ENCODE measurements at places on chromosomes 13 and 19.
A peak's percentile ranks its signal among the peaks of the same experiment; 100 is the strongest.

DNA sequence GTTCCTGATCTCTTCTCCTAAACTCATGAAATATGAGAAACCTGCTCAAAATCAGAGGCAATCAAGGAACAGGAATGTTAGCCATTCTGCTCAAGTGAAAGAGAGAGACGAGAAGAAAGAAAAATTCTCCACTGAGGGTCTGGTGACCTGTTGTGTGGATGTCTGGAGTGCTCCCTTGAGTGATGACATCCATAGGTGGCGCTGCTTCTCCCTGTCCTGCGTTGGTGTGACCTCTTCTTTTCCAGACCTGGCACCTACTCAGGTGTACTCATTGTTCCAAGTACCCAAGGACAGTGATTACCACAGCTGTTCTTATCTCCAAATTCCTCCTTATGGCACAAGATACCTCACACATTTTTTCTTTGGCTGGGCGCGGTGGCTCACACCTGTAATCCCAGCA is 4.0 kb downstream of the ZNF223 start:
- H3K27me3 ChIP-seq, result no peaks in the 10 kb centered on the region
- DNase-seq, result no peak
- peaks cover 15% of the 10 kb centered on the region for H3K4me1 ChIP-seq
- H3K36me3 ChIP-seq, result peaks cover 55% of the 10 kb centered on the region
- H3K27ac ChIP-seq, result no peak overlapping the region

DNA sequence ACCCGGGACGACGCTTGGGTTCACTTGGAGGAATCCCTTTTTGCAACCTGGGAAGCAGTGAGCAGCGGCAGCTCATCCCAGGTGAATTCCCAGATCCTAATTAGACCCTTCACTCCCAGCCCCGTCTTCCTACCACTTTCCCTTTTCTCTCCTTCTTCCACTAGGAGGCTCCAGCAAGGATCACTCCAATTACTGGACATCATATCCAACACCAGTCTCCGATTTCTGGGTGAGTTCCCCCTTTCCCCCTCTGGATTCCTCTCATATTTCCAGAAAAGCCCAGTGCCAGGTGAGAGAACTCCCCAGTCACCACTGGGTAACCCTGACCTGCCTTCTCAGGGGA is 17.1 kb upstream of the ZSCAN4 start:
- H3K4me3 ChIP-seq, result no peak overlapping the region
- H3K36me3 ChIP-seq, result no peaks in the 10 kb centered on the region
- no peak overlapping the region for H3K27ac ChIP-seq
- H3K4me1 ChIP-seq, result no peaks in the 10 kb centered on the region

DNA sequence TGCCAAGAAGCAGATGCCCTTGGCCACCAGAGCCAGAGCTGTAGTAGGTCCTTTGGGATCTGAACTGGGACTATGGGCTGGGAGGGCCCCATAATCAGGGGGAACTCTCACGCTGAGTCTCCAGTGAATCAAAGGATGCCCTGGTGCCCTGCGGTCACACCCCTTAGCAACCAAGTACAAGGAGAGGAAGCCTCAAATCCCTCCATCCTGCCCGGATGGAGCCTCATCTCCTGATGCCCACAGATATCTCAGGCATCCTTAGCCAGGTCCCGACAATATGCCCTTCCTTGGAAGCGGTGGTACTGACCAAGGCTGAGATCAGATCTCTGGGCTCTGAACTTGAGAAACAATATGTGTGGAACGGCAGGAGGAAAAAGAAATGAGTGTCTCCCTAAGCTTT is 1.7 kb downstream of the PLEKHA4 start:
- H3K27ac ChIP-seq, result peak overlapping the region; percentile 94
- no peaks in the 10 kb centered on the region for H3K36me3 ChIP-seq
- H3K27me3 ChIP-seq, result no peaks in the 10 kb centered on the region
- no peak overlapping the region for H3K4me3 ChIP-seq
- H3K4me1 ChIP-seq, result peaks cover 21% of the 10 kb centered on the region

DNA sequence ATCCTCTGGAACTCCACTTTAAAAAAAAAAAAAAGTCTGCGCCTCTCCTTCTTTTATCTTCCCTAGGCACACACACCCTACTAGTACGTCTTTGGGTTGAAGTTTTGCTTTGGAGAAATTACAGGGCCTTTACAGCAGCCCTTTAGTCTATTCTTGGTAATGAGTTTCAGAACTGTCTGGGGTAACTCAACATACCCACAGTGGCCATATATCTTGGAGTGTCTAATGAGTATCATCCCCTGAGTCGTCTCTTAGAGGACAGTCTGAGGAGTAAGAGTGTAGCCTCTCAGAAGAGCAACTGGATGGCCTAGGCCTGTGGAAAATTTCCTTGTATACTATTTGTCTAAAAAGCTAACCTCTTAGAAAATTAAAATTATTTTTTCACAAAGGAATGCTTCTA is 6.1 kb upstream of the ZNF681 start:
- H3K27me3 ChIP-seq, result no peaks in the 10 kb centered on the region
- no peak overlapping the region for H3K27ac ChIP-seq
- peaks cover 10% of the 10 kb centered on the region for H3K4me1 ChIP-seq
- no peaks in the 10 kb centered on the region for H3K36me3 ChIP-seq
- no peak for DNase-seq

DNA sequence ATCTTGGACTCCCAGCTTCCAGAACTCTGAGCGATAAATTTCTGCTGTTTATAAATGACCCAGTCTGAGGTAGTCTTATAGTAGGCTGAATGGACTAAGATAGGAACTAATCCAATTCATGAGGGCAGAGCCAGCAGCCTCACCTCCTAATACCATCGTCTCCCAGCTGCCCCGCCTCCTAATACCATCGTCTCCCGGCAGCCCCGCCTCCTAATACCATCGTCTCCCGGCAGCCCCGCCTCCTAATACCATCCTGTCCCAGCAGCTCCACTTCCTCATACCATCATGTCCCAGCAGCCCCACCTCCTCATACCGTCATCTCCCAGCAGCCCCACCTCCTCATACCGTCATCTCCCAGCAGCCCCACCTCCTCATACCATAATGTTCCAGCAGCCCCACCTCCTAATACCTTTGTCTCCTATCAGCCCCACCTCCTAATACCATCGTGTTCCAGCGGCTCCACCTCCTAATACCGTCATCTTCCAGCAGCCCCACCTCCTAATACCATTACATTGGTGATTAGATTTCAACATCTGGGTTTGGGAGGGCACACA is 2.4 kb upstream of the ARGLU1 start:
- peaks cover 30% of the 10 kb centered on the region for H3K4me1 ChIP-seq
- H3K27ac ChIP-seq, result peak overlapping the region; percentile 5
- DNase-seq, result no peak
- H3K36me3 ChIP-seq, result no peaks in the 10 kb centered on the region
- no peaks in the 10 kb centered on the region for H3K27me3 ChIP-seq

DNA sequence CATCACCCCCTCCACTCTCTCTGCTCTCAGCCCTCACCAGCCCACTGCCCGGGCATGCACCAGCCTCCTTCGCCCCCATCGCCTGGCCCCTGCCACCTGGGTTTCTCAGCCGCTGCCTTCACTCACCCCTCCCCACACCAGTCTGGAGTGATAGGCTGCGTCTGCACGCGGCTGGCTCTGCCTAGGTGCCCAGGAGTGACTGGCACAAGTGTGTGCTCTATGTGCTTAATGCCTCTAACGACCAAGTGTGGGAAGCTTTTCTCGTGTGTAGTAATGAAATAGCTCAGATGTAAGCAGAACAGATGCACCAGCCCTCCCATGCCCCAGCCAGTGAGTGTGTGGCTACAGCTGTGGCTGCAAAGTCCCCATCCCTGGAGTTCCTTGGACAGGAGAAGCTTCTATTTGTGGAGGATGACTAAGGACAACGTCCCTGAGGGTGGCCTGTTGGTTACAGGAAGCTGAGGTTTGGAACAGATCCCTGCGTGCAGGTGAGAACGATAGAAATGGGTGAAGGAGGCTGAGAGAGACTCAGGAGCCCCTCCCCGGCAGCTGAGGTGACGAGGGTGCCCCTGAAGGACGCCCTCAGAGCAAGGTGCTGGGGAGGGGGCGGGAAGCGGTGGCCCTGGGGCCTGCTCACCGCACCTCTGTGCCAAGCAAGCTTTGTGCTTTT is 35.6 kb downstream of the ATP11A start:
- no peaks in the 10 kb centered on the region for H3K27me3 ChIP-seq
- H3K27ac ChIP-seq, result no peak overlapping the region
- DNase-seq, result no peak

DNA sequence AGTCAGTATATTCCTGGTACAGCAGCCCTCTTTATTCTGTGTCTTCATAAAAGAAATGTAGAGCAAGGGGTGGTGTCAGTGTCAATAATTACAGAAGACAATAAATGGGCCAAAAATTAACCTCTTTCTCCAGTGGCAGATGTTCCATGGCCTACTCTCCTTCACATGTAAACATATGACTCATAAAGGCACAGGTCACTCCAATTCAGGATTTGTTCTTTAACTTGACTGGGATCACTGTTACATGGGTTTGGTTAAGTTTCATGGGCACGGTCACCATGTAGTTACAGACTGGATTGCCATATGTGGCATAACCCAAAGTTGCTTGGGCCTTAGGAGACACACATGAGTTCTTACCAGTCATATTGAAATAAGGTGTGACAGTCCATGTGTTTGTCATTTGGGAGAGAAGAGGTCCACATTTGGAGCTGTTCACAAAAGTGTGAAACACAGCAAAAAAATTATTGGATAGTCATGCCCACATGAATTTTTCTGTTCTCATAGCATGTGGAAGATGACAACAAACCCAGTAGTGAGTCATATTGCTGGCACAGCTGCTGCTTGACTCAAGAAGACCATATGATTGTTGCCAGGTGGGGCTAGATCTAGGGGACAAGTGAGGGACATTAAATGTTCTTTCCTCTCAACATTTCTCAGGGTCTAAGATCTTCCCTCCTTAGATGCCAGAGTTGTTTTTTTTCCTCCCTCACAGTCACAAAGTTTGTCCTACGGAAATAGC is 68.1 kb upstream of the HTR2A start:
- DNase-seq, result no peak
- no peak overlapping the region for H3K27ac ChIP-seq
- H3K4me3 ChIP-seq, result no peak overlapping the region
- H3K36me3 ChIP-seq, result no peaks in the 10 kb centered on the region
- H3K27me3 ChIP-seq, result no peaks in the 10 kb centered on the region

DNA sequence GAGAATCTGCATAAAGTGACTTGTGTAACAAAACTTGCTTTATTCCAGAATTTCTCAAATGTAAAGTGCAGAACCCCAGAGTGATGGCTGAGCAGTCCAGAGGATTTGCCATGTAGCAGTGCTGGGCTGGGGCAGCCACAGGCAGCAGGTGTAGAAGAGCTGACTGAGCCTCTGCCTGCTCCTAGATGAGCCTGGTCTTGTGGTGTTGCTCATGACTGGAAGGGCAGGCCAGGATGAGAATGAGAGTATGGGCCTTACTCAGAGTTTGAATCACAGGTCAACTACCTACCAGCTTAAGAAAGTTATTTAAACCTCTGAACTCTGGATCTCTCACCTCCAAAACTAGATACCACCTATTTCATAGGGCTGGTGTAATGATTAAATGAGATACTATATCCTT is 2.9 kb upstream of the C13orf42 start:
- no peak for DNase-seq
- no peak overlapping the region for H3K27ac ChIP-seq
- no peaks in the 10 kb centered on the region for H3K4me1 ChIP-seq
- no peaks in the 10 kb centered on the region for H3K27me3 ChIP-seq

- H3K4me1 ChIP-seq, result peaks cover 91% of the 10 kb centered on the region
- no peak overlapping the region for H3K4me3 ChIP-seq
- H3K27ac ChIP-seq, result peak overlapping the region; percentile 63
- no peaks in the 10 kb centered on the region for H3K36me3 ChIP-seq
- H3K27me3 ChIP-seq, result no peaks in the 10 kb centered on the region
Measured at GRCh38 chr19:6062274-6062673, 48.0 kb downstream of the RFX2 start.

DNA sequence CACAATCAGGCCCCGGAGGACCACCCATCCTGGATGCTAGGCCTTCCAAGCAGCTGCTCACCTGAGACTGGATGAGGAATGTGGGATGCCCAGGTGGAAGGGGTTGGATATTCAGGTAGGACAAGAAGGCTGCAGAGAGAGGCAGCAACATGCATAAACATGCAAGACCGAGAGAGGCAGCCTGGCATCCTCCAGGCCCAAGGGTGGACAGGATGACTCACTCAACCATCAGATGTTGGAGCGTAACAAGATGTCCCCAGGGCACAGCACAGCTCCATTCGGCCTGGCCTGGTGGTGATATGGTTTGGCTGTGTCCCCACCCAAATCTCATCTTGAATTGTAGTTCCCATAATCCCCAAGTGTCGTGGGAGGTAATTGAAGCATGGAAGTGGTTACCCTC is 10.0 kb upstream of the CABP5 start:
- H3K27ac ChIP-seq, result no peak overlapping the region
- no peaks in the 10 kb centered on the region for H3K36me3 ChIP-seq
- H3K27me3 ChIP-seq, result no peaks in the 10 kb centered on the region
- no peak overlapping the region for H3K4me3 ChIP-seq
- no peaks in the 10 kb centered on the region for H3K4me1 ChIP-seq
- DNase-seq, result no peak

- no peaks in the 10 kb centered on the region for H3K4me1 ChIP-seq
- H3K4me3 ChIP-seq, result no peak overlapping the region
- no peaks in the 10 kb centered on the region for H3K36me3 ChIP-seq
- H3K27ac ChIP-seq, result no peak overlapping the region
Measured at GRCh38 chr13:106888148-106888547, 320.2 kb upstream of the ARGLU1 start.

- H3K4me3 ChIP-seq, result peak overlapping the region; percentile 83
- no peaks in the 10 kb centered on the region for H3K27me3 ChIP-seq
- DNase-seq, result no peak
- H3K36me3 ChIP-seq, result peaks cover 40% of the 10 kb centered on the region
Measured at GRCh38 chr19:36665832-36666231, 805 bp downstream of the ZNF461 start.

GRCh38 chr19:3397266-3398022 is 31.1 kb downstream of the NFIC start:
- H3K36me3 ChIP-seq, result no peaks in the 10 kb centered on the region
- peaks cover 70% of the 10 kb centered on the region for H3K4me1 ChIP-seq
- DNase-seq, result no peak
- H3K27ac ChIP-seq, result peak overlapping the region; percentile 100
- no peak overlapping the region for H3K4me3 ChIP-seq

GRCh38 chr13:27117158-27117557 is 54.5 kb downstream of the USP12 start:
- no peak overlapping the region for H3K27ac ChIP-seq
- no peak for DNase-seq
- no peak overlapping the region for H3K4me3 ChIP-seq
- H3K4me1 ChIP-seq, result peaks cover 28% of the 10 kb centered on the region

GRCh38 chr13:74530011-74530410 is 395.8 kb upstream of the KLF12 start:
- H3K4me3 ChIP-seq, result no peak overlapping the region
- H3K4me1 ChIP-seq, result no peaks in the 10 kb centered on the region
- DNase-seq, result no peak
- no peaks in the 10 kb centered on the region for H3K27me3 ChIP-seq

DNA sequence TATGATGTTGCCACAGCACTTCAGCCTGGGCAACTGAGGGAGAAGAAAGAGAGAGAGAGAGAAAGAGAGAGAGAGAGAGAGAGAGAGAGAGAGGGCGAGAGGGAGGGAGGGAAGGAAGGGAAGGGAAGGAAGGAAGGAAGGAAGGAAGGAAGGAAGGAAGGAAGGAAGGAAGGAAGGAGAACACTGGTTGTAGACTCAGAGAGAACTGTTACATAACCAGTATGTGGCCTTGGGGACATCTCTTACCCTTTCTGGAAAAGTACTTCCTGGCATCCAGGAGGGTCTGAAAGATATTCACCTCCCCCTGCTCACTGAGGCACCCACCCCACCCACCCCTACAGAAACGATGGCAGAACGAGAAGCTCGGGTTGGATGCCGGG is 2.7 kb upstream of the ARHGEF1 start:
- DNase-seq, result no peak
- H3K4me3 ChIP-seq, result no peak overlapping the region
- H3K4me1 ChIP-seq, result peaks cover 19% of the 10 kb centered on the region
- no peaks in the 10 kb centered on the region for H3K27me3 ChIP-seq
- no peak overlapping the region for H3K27ac ChIP-seq
- H3K36me3 ChIP-seq, result no peaks in the 10 kb centered on the region
